Stimulated activated CD8-positive, alpha-beta memory T cell treated with anti-CD3 and anti-CD28 coated beads, Interleukin-4, amount 100 ng/mL, for 1 hour (primary cell): ENCODE measurements at places on chromosomes 6 and 20.

GRCh38 chr20:40686434-40686882 is 2.6 kb downstream of the MAFB start:
- no peak for DNase-seq

DNA sequence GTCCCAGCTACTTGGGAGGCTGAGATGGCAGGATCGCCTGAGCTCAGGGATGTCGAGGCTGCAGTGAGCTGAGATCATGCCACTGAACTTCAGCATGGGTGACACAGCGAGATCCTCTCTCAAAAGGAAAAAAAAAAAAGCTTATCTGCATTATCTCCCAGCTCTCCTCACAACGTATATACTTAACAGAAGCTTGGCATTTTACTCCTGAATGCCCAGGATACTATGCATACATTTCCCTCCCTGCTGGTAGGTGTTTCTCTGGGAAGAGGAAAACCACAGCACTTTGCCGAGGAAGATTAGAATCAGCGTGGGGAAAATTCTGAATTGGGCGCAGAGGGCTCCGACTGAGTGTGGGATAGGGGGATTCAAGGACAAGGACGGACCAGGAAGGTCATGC is 800.6 kb downstream of the DHX35 start:
- no peak for DNase-seq

DNA sequence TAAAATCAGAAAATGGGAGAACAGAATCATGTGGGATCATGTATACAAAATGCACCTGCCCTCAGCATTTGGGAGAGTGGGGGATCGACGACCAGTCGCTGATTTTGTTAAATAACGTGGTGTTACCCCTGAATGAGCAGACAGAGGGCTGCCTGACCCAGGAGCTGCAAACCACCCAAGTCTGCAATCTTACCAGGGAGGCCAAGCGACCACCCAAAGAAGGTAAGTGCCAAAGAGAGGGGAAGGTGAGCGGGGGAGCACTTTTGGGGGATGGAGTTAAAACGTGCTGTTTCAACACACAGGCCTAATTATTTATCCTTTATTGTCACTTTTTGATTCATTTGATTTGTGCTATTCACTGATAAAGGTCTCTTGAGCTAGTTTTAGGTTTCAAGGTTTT is 4.1 kb downstream of the ADGRB3 start:
- DNase-seq, result no peak

DNA sequence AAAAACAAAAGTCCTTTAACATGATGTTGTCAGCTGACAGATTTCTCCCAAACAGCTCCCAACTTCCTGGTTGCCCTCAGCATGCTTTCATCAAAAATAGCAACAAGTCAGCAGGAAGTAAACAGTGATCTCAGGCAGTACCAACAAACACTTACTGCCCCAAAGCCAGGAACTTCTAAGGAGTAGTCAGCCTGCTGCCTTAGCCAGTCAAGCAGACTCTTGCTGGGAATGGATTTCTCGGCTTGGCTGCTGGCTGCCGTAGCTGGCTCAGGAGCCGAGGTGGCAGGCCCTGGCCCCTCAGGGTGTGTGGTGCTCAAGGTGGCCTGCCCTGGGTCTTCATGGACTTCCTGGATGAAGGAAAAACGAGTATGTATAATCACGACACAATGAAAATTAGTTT is 46.6 kb upstream of the EMILIN3 start:
- DNase-seq, result no peak

- no peak for DNase-seq
These were observed 43.2 kb upstream of the TMX4 start for GRCh38 chr20:8062756-8063155.

DNA sequence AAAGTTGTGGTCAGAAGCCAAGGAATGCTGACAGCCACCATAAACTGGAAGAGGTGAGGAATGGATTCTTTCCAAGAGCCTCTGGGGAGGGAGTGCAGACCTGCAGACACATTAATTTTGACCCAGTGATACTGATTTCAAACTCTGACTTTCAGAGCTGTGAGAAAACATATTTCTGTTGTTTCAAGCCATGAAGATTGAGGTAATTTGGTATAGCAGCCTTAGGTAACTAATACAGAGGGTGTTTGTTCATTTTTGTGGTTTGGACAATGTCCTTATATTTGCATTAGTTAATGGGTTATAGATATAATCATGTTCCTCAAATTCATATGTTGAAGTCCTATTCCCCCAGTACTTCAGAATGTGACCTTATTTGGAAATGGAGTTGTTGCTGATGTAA is 85.4 kb upstream of the GTSF1L start:
- no peak for DNase-seq
